ENCODE measurements at places on chromosomes 11 and 22. TPM values are rescaled to one million over a fixed set of nuclear protein-coding genes. Genes with fewer than 3 reads are reported as not detected.

- no peak for DNase-seq
These were observed 74.2 kb downstream of the KIRREL3 start for GRCh38 chr11:126926376-126926791.

DNA sequence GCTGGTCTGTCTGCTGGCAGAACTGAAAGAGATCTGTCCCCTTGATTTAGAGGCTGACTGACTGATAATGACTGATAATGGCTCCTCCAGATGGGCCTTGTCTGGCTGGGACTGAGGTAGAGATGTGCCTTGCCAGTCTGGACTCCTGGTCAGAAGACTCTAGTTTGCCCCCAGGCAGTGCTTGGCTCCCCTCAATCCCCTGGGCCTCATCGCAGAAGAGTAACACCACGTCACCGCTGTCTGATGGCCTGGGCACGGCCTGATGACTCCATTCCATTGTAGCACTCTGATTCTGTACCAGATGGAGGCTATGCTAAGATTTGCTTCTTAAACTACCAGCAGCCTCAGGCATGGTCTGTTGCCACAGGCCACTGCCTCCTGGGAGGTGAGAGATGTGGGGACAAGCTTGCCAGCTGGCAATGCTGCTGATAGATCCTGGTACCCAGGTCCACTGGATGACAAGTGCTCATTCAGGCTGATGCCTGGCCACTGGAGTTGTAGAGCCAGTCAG lies 19.1 kb downstream of the CYB5R2 start:
- no peak for DNase-seq

DNA sequence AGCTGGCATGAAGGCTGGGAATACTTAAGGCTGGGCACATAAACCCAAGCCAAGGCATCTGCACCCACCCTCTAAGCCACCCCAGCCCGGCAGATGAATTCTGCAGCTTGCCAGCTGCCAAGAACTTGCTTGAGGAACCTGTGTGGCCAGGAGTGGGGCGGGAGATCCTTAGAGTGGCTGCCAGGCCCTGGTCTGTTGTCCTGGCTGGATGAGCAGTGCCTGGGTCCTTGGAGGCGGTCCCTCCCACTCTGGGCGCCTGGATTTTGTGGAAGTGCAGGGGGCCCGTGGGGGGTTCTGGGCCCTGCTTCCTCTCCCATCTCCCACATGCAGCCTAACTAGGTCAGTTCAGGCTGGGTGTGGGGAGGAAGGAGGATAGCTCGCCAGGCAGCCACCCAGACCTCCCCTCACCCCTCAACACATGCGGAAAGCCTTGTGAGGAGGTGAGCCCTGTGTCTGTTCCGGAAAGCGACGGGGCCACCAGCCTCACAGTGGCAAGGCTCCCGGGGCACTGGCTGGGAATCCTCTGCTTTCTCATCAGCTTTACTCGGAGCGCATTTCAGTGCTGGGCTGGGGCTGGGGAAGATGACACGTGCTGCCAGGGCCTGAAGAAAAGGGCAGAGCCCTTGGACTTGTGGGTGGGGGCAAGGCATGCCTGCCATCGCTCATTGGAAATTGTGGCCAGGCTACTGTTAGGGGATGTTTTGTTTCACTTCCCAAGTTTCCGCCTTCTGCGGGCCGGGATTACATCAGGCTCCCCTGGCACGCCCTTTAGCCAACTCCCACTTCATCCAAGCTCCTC lies 8.4 kb downstream of the DAGLA start:
- no peak for DNase-seq

- no peak for DNase-seq
These were observed 10.5 kb downstream of the SYNGR1 start for GRCh38 chr22:39360242-39360641.

DNA sequence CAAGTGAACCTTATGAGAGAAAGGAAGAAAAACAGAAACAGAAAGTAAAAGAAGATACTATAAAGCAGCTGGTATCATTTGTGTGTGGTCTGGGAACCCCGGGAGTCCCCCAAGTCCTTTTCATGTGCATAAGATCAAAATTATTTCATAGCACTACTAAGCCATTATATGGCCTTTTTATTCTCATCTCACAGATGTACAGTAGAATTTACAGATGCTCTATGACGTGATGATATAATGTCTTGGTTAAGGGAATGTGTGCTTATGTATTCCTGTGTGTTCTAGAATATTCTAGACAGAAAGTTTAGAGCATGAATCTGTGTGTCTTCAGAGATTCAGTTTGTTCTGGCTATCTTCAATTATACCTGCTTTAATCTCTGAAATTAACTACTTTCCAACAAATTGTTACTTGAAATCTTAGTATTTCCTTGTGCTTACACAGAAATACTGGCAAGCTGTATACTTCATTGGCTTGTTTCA lies 8.6 kb upstream of the TPP1 start:
- no peak for DNase-seq

- DNase-seq, result no peak
These were observed 63.4 kb downstream of the MYO7A start for GRCh38 chr11:77191429-77191822.

- DNase-seq, result no peak
These were observed 10.4 kb upstream of the GRK2 start for GRCh38 chr11:67255864-67256263.

DNA sequence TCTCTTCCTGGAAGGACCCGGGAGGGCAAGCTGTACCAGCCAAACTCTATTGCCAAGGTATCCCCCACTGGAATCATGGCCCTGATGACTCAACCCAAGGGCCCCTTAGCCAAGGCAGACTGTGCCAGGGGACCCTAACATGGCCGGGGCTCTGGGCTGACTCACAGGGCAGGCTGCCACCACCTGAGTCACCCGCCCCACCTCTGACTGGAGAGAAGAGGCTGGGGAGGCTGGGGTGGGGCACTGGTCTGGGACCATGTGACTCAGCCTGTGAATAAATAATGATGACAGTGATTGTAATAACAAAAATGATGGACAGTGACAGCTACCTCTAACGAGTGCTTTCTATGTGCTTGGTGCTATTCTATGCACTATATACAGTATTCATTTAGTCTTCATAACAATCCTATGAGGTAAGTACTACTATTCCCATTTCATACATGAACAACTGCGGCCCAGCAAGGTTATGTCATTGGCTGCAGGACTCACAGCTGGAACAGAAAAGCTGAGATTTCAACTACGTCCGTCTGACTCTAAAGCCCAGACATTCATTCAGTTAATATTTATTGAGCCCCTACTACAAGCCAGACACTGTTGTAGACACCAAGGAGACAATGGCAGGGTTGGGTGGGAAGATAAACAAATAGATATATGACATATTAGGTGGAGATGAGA lies 84.2 kb downstream of the FBXO7 start:
- no peak for DNase-seq

The GSTT2B gene
- total RNA-seq, result not detected

The FIBIN gene
- total RNA-seq, result not detected

The RBMXL2 gene
- not detected for total RNA-seq

The TMEM86A gene
- 0.59 TPM for total RNA-seq

The MYOD1 gene
- total RNA-seq, result not detected

The MAP6 gene
- total RNA-seq, result not detected
